ENCODE measurements at places on chromosomes 7 and 10. TPM values are rescaled to one million over a fixed set of nuclear protein-coding genes. Genes with fewer than 3 reads are reported as not detected.

- no peak for DNase-seq
Observed at GRCh38 chr7:22425361-22425760, 68.4 kb upstream of the RAPGEF5 start.

DNA sequence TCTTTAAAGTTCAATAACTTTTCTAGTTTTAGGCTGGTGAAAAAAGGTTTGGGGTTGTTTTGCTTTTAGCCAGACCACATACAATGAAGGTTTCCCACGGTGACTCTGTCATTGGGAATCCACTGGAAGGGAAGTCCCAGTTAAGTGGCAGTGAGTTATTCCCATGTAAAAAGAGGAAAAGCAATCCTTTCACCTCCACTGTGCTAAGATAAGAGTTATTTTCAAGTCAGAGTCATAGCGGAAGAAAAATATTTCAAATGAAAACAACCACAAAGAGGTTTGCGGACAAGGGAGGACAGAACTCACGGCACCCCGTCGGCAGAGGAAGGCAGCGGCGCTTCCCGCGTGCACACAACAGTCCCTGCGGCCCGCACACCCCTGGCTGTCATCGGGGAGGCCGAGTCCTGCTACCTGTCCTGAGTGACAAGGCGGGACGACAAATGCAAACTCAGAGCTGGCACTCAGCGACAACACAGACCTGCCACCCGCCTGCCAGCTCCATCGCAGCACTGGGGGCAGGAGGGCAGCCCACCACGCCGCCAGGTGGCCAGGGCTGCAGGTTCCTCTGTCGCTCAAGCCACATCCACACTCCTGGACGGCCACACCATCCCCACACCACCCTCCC lies 9.3 kb upstream of the PAPOLB start:
- no peak for DNase-seq

- no peak for DNase-seq
Observed at GRCh38 chr10:118266098-118266748, 75.9 kb downstream of the FAM204A start.

- peak; percentile 47 for DNase-seq
Observed at GRCh38 chr7:1669954-1670893, at the start of gene ELFN1. ELFN1 (plus strand) TSS chr7:1670277; CDS start chr7:1744597, 74,320 bp downstream.

DNA sequence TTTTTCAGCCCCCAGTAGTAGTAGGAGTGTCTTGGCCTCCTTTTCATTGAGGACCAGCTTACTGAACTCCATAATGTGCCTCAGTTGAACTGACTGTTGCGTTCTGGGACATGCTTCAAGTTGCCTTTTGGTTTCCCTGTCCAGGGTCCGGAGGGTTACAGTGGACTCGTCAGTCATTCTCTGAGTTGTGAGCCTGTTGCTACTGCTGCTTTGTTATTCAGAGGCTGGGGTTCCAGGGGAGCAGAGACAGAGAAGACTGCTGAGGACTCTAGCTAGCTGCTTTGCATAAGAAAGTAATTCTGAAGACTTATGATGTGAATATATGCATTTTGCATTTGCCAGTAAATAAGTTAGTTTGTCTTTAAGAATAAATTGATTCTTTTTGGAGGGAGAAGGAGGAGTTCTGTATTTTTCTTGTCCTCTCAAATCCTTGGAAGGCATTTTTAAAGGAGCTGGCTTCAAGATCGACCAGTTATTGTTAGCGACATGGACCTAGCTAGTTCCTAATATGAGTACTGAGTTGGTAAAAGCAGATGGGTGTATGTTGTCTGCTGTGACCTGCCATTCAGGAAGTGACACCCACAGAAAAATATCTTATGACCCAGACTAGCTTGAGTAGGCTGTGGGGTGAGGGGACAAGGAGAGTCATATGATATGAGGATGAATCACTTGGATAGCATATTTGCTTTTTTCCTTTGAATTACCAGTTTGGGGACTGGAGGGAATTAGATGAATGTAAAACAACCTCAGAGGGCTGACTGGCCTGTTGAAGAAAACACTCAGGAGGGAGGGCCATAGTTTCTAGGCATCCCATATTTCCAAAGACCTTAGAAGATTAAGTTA lies 8.3 kb downstream of the PI4K2A start:
- no peak for DNase-seq

Gene EPC1
- total RNA-seq: 57.9 TPM

Gene FAM25C
- not detected for total RNA-seq

Gene HOXA9
- 9.6 TPM for total RNA-seq

Gene TAS2R41
- total RNA-seq: not detected

All from skin of body (tissue), 3 donors.